ENCODE measurements at places on chromosomes 2 and 18. TPM values are rescaled to one million over a fixed set of nuclear protein-coding genes. Genes with fewer than 3 reads are reported as not detected.

DNA sequence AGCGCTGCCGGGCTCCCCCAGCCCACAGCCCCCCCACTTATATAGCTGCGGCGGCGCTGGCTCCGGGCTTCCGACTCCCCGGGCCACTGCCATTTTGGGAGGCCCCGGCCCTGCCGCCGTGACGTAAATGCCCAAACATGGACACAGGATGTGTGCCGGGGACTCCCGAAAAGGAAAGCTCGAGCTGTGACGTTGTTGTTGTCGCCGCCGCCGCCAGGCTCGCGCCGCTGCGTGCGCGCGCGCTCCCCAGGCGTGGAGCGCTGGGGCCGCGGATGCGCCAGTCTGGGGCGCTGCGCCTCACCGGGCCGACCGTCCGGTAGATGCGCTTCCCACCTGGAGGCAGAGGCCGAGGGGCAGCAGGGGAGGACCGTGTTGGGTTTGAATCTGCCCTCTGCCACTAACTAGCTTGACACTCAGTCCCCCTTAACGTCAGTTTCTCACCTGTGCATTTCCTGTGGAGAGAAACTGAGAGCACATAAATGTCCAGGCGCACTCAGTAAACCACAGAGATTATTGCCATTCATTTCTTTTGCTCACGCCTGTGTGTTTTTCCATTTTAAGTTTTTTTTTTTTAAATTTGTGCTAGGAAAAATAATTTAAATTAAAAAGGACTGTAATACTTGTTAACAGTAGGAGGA is at the start of gene EGR4:
TSS of gene EGR4 (minus strand) at position 15 of the 638 bp plus-strand sequence. CDS start 231 bp downstream, outside the sequence.
- DNase-seq, result peak; percentile 93

DNA sequence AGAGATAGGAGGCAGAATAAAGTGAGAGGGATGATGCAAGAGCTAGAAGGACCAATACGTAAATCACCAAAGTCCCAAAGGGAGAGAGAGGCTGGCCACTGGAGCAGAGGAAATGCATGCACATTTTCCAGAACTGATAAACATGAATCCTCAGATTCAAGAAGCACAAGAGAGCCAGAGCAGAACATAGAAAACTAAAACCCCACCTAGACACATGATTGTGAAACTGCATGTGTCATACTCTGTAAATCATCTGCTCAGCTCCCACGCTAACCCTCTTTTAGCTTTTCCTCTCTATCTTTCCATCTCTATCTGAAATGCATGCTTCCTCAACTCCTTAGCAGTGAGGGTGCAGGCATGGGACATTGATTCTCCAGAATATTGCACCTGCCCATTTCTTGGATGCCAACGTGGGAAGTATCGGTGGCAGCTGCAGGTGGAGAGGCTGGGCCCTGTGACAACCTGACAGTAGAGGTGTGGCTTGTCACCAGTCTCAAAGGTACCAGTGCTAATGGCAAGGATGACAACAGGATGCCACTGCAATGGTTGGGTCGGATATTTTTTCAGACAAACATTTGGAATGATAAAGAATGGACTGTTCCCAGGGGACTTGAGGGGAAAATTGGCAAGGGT is 89.3 kb upstream of the OTOS start:
- DNase-seq, result no peak

DNA sequence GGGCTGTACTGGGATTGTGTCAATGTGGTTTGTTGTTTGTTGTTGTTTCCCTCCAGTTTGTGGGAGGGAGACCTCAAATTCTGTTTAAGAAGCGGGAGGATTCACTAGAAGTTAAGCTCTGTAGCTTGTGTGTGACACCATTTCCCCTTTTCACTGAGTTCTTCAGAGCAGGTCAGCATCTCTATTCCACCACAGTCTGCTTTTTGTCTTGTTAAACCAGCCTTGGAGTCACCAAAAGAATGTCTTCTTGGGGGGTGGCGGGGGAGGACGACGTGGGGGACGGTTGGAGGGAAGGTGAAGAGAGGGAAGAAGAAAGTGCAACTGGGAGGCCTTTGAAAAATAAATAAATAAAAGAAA is 2.3 kb upstream of the BCL11A start:
- DNase-seq, result no peak

Gene CPO
- total RNA-seq, result not detected
